GDM1 (cell line): ENCODE measurements at places on chromosomes 12 and 14.
A peak's percentile ranks its signal among the peaks of the same experiment; 100 is the strongest.

DNA sequence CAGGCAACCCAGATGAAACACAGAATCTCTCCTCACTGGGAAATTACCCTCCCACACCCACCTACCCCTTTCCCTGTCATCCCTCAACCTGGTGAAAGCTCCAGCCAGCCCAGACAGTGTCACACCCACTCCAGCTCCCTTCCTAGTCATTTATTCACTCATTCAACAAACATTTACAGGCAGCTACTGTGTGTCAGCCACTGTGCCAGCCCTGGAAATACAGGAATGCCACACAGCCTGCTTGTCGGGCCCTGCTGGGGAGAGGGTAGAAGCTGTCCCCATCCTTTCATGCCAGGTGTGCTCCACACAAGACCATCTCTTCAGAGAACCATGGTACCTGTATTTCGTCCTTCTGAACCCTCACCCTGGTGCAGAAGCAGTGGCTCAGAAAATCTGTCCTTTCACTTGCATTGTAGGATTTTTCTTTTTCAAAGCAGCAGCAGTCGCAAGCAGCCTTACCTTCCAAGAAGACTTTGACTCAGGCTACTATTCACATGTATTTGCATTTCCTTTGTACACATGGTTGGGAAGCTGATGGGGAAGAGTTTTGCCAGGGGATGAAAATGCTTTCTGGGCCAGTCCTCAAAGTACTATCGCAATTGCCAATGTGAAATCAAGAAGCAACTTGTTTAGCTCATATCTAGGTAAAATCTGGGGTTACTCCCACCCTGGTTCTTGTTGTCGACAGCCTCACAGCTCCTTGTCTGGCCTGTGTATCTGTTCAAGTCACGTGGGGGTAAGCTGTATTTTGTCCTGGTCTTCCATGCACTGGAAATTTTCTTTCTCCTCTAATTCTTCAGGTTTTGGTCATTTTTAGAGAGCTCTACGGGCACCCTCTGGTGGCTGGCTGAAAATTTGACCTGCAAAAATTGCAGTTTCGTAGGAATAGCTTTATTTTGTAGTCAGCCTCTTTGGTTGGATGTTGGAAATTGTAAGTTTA, 147.4 kb upstream of the EGLN3 start:
- DNase-seq: peak; percentile 20

GRCh38 chr12:112809684-112810083, 18.1 kb downstream of the RPH3A start:
- DNase-seq: no peak

DNA sequence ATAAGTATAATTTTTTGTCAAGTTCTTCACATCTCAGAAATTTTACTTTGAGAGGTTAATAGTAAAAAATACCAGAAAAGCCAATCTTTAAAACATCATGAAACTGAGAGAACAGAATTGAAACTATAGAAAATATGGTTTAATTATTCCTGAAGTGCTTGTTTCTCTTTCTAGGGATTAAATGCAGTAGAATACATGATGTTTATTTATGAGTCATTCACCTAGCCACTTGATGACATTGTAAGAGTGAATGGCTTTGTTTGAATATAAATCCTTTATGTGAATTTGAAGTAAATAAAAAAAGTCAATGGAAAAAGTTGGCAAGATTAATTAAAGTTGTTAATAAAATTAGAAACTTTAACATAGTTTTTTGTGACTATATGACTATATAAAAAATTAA, 48.4 kb downstream of the KTN1 start:
- DNase-seq: no peak

GRCh38 chr14:28784096-28785048, 17.8 kb downstream of the FOXG1 start:
- no peak for DNase-seq

DNA sequence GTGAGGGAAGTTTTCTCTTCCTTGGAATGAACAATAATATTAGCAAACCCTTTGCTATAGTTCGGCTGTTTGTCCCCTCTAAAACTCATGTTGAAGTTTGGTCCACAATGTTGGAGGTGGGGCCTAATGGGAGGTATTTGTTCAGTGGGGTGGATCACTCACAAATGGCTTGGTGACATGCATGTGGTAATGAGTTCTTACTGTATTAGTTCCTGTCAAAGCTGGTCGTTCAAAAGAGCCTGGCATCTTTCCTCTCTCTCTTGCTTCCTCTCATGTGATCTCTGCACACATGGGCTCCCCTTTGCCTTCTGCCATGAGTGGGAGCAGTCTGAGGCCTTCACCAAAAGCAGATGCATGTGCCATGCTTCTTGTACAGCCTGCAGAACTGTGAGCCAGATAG, 13.1 kb upstream of the PPP4R4 start:
- DNase-seq: no peak

GRCh38 chr14:102235275-102235897, 69.6 kb downstream of the MOK start:
- DNase-seq: peak; percentile 48

GRCh38 chr12:101475751-101476305, 692 bp downstream of the SPIC start:
- DNase-seq: no peak

GRCh38 chr12:53496752-53497032, 2.6 kb downstream of the MAP3K12 start:
- DNase-seq: no peak

GRCh38 chr12:28575593-28576205, 385.4 kb downstream of the CCDC91 start:
- DNase-seq: no peak

DNA sequence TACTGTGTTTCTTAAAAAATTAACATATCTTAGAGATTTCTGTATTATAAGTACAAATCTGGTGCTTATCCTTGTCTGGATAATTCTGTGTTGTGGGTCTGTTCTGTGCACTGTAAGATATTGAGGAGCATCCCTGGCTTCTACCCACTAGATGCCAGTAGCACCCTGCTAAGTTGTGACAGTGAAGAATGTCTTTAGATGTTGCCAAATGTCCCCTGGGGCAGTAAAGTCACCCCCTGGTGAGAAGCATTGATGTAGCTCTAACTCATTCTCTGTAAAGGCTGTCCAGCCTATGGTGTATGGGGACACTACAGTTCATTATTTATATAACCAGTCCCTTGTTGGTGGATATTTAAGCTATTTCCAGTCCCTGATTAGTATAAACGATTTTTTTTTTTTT, 31.4 kb downstream of the MAP1LC3B2 start:
- DNase-seq: no peak

- DNase-seq: no peak
Observed at GRCh38 chr14:37545174-37545573, 49.9 kb downstream of the FOXA1 start.

DNA sequence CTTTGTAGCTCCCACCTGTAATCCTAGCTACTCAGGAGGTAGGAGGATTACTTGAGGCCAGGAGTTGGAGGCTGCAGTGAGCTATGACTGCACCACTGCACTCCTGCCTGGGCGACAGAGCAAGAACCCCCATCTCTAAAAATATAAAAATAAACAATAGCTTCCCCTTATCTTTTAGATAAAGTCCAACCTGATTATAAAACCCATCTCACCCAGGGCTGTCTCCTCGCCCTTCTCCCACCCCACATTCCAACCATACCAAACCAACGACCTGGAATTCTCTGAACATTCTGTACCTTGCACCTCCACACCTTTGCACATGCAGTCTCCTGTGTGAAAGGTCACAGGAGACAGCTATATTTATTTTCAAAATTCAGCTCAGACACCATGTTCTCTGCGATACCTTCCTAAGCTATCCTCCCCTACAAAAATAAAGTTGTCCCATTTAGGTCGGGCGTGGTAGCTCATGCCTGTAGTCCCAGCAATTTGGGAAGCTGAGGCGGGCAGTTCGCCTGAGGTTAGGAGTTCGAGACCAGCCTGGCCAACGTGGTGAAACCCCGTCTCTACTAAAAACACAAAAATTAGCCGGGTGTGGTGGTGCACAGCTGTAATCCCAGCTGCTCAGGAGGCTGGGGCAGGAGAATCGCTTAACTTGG, 7.7 kb downstream of the SLC7A7 start:
- DNase-seq: no peak

DNA sequence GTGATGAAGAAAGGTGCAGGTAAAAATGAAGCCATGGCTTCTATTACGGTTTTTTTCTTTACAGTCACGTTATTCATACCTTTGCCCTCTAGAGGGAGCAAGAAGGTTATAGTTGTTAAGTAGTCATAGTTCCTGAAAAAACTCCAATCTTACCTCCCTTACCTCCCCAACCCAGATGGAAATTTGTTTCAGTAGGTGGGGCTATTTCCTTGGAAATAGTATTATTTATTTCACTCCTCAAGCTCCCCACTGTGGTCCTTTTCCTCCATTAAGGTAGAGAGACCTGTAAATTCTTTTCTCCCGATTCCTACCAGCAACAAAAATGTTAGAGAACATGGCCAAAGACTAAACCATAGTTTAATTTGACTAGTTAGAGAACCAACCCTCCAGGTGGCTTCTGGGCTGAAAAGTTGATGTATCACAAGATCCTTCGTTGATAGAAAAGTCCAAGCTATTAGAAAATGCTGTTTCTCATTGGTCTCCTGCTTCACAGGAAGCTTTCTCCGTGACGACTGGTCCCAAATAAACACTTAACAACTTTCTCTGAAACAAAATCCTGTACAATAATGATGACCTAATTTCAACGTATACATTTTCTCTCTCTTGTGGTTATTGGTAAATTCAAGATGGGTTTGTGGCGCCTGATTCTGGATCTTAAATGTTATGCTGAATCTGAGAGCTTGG, 43.5 kb downstream of the TMX1 start:
- no peak for DNase-seq

DNA sequence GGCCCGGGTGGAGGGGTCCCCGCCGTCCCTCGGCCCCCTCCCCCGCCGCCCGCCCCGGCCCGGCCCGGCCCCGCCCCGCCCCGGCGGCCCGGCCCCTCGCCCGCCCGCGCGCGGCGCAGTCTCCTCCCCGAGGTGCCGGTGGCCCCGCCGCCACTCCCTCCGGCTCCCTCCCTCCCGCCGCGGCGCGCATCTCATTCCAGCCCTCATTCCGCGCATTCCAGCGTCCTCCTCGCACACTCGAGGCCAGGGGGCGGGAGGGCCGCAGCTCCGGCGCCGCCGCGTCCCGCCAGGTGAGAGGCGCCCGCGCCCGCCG, at the start of gene TEAD4:
Gene TEAD4, plus strand, starts transcription at position 206 of the 313 bp plus-strand sequence.
- no peak for DNase-seq

GRCh38 chr12:80589077-80589476, 118.4 kb upstream of the MYF6 start:
- no peak for DNase-seq

GRCh38 chr12:31387466-31387865, 61.5 kb upstream of the SINHCAF start:
- no peak for DNase-seq

DNA sequence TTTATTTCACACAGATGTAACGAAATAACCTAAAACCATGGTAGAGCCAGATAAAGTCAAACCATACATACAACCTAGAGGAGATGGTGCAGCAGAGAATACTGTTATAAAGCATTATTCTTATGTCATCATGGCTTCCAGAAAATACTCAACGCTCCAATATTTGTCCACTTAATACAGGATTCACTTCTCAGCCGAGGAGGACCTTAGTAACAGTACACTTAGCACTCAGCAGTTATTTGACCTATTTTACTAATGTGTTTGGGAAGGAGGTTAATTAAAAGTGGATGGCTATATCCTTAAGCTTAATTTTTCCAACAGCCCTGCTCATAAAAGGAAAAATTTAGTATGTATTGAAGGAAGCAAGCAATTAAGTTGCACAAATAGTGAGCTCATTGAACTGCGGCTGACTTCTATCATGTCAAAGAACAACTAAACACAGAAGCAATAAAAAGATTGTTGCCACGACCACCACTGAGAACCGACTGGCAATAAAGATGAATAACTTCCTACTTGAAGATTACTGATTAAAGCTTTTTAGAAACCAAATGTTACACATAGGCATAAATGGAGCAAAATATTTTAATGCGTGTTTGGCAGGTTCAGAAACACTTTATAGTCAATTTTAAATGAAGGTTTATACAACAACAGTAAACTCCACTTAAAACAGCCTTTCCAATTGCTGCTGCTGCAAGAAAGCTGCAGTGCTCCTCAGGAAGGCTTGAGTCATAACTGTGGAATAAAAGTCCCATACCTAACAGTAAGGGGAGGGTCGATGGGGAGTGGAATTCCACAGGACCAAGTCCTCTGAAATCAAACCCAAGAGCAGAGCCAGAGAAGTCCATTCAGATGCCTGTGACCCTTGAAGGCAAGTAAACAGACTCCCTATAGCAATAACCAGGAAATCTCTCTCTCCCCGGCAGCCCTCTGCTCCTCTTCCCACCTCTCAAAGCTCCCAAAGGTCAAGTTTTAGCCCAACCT, 218.9 kb upstream of the CDKN3 start:
- DNase-seq: no peak

GRCh38 chr14:68598621-68599447, 194.0 kb downstream of the ZFP36L1 start:
- peak; percentile 15 for DNase-seq

DNA sequence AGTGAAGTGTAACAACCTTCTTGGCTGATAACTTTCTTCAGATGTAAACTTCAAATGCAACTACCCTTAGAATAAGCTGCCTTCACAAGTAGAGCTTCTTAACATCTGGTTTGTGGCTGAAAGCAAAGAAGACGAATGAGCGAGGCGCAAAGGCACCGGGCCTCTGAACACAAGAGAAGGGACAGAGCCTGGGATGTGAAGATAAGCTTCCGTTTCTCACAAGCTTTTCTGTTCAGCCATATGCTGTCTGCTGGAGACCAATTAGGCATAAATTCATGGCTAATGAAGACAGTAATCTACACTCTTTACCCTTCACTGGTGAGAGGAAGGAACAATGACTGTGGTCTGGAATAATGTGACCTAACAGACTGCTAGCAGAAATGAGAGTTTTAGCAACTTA, 195.2 kb downstream of the ATXN7L3B start:
- DNase-seq: no peak

DNA sequence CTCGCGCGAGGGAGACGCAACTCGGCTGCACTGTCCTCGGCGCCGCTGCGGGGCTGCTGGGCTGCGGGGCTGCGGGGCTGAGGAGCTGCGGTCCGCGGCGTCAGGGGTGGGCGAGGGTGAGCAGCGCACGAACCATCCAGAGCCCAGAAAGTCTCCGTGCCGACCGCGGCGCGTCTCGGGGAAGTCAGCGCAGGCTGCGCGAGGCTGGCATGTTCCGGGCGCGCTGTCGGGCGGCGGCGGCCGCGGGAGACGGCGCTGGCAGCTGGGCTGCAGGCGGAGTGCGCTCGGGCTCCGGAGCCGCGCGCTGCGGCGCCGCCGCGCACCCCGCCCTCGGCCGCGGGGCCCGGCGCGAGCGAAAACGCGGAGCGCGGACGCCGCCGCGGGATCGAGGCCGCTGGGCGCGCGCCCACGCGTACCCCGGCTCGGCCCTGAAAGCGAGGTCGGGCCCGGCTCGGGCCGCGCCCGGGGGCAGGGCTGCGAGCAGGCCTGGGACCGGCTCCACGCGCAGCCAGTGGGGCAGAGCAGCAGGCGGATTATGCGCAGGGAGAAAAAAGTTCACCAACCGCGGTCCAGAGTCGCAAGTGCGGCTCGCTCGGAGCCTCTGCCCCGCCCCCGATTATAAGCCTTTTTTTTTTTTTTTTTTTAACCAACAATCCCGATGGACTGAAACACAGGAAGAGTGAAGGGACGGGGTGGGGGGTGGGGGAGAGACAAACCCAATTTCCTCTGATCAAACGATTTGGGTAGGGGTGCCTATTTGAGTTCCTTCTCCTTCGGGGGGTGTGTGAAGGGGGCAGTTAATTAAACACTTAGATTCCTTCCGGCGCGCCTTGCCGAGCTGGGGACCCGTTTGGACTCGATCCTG, at the start of gene PRICKLE1:
Gene PRICKLE1, minus strand, starts transcription at position 282 of the 865 bp plus-strand sequence. CDS start 117,230 bp downstream, outside the sequence.
- no peak for DNase-seq

GRCh38 chr12:46268583-46269428, at the start of gene SLC38A1:
SLC38A1 (minus strand) TSS chr12:46269043; CDS start chr12:46239800, 29,243 bp downstream.
- DNase-seq: peak; percentile 74
